ENCODE measurements at places on chromosomes 11 and 22. TPM values are rescaled to one million over a fixed set of nuclear protein-coding genes. Genes with fewer than 3 reads are reported as not detected.

GRCh38 chr11:36253238-36253637 is 36.0 kb downstream of the COMMD9 start:
- DNase-seq = no peak

DNA sequence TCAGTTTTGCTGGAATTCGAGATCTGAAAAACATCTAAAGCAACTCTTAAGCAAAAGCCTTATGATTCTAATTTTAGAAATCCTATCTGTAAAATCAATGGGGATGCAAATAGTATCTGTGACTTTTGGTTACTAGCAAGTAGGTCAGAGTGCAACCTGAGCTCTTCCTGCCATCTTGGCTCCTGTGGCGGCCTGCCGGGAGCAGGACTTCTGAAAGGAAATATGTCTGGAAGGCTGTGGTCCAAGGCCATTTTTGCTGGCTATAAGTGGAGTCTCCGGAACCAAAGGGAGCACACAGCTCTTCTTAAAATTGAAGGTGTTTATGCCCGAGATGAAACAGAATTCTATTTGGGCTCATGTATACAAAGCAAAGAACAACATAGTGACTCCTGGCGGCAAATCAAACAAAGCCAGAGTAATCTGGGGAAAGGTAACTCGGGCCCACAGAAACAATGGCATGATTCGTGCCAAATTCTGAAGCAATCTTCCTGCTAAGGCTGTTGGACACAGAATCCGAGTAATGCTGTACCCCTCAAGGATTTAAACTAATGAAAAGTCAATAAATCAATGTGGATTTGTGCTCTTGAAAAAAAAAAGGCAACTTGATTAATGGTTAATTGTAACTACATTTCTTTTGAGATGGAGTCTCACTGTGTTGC is 1.7 kb downstream of the SAMM50 start:
- DNase-seq = no peak

DNA sequence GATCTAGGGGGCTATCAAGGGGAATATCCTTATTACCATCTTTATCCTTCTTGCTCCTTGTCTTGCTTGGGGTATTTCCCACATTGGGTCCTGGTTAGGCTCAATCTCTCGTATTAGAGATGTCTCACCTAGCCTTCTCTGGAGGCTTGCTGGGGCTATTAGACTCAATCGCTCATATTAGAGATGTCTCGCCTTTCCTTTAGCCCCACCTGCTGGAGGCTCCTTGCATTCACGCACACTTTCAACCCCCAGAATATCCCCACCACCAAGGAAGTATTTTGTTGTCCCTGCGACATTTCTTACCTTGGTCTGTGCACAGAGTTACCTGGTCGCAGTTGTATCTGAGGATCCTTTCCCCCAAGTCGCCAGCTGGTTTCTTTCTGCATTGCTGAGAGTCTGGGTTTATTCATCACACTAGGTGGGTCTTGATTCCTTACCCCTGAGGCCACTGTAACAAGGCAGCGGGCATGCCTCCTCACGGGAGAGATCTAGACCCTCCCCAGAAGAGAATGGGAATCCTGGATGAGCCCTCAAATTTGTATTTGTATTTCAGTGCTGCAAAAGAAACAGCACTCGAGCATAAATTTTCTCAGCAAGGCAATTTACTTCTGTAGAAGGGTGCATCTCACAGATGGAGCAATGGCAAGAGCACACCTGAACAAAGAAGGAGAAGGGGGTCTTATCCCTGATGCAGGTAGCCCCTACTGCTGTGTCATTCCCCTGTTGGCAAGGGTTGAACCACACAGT is 15.9 kb upstream of the HYLS1 start:
- peak; percentile 52 for DNase-seq

- DNase-seq = no peak
Measured at GRCh38 chr22:36288571-36289405, 35.9 kb downstream of the APOL1 start.

NPTXR gene
- 0.68 TPM for total RNA-seq

RELT gene
- 28.6 TPM for total RNA-seq

All from activated CD8-positive, alpha-beta T cell treated with anti-CD3 and anti-CD28 coated beads, Interleukin-2, amount 10 ng/mL, durations not matched to agents 7 days and 5 days (primary cell).